ENCODE measurements at places on chromosomes 13 and 19.

- DNase-seq: no peak
Observed at GRCh38 chr19:18899624-18900560, 3.9 kb upstream of the CERS1 start.

GRCh38 chr13:111533900-111534683 lies 213.7 kb downstream of the TEX29 start:
- DNase-seq: no peak

GRCh38 chr13:36175621-36176020 lies 38.7 kb downstream of the SOHLH2 start:
- DNase-seq: no peak

DNA sequence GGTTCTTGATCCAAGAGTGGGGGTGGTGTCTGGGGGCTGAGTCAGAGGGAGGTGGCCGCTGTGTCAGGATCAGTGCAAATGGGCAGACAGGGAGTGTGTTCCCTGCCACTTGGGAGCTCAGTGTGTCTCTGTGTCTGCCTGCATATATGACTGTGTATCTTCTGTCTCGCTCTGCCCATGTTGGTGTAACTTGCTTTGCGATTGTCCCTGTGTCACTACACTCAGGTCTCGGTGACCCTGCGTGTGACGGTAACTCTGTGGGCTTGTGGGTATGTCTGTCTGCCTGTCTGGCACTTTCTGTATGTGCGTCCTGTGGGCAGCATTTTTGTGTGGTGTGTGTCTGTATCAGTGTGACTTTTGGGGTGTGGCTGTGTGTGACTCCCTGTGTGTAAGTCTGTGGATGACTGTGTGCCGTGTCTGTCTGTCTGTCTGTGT lies 8.2 kb upstream of the ERFL start:
- no peak for DNase-seq

DNA sequence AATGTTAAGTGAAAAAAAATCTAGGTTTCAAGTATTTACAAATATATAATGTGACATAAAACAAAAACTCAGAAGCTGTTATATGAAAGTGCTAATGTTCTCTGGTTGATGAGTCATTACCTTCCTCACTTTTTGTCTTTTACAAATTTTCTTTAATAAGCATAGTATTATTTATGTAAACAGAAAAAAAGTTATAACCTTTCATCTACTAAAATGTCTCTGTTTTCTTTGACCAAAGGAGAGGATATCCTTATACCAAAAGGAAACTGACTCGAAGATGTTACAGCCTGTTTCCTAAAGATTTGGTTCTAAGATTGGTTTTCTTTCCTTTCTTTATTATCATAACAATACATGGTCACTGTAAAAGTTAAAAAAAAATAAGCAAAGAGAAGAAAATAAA lies 38.0 kb downstream of the RCBTB2 start:
- DNase-seq: no peak

GRCh38 chr19:36151144-36152018 lies 866 bp downstream of the COX7A1 start:
- DNase-seq: no peak

- DNase-seq: no peak
Observed at GRCh38 chr13:38951525-38952313, 38.9 kb downstream of the STOML3 start.

DNA sequence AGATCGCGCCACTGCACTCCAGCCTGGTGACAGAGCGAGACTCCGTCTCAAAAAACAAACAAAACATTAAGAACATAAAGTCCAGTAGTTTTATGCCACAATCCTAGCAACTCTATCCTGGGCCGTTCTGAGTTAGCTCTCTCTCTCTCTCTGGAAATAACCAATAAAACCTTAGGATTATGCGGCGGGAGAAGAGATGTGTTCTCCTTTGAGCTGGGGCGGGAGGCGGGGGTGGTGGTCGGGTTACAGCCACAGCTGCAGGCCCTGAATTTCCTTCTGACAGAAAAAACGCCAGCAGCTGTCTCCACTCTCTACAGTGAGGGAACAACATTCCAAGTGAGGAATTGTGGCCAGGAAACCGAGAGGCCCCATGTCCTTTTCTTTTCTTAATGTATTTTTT lies 9.1 kb upstream of the PNMA8A start:
- peak; percentile 90 for DNase-seq

- peak; percentile 21 for DNase-seq
Observed at GRCh38 chr13:35843272-35843671, 287.9 kb downstream of the DCLK1 start.

DNA sequence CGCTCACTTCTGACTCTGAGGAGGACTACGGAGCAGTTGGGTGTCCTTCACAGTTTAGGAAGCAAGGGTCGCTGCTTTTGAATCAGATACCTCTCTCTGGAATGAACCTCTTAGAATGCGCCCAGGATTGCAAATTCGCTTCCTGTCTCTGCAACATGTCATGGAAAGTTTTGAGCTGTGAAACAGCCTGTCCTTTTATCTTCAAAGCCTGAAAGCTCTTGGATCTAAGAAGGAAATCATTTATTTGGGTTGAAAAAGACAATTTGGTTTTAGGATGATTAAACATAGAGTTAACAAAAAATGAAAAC lies 134.1 kb downstream of the KATNAL1 start:
- DNase-seq: no peak

GRCh38 chr13:93397619-93398018 lies 171.0 kb downstream of the GPC6 start:
- DNase-seq: no peak

DNA sequence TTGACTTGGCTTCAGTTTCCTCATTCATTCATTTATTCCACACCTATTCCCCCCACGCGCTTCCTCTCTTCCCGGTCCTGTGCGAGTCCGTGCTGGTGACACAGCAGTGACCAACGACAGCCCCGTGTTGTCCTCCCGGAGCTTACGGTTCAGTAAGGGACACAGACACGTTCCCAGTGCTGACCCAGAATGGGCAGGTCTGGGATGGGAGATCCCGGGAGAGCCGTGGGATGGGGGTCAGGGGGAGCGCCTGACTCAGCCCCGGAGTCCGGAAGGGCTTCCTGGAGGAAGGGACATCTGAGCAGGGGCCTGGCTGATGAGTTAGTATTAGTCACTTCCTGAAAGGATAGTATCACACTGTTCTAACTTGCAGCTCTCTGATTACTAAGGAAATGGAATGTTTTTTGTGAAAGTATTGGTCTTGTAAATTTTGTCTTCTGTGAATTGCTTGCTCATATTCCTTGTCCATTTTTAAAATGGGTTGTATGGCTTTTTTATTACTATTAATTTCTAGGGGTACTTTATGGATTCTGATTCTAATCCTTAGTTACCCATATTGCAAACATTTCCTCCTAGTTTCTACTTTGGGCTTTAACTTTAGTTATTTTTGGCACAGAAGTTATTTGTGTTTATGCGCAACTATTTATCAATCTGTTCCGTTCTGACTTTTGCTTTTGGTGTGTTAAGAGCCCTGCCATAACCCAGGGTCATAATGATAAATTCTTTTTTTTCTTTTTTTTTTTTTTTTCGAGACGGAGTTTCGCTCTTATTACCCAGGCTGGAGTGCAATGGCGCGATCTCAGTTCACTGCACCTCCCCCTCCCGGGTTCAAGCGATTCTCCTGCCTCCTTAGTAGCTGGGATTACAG lies 708 bp upstream of the ERCC1 start:
- DNase-seq: peak; percentile 79

GRCh38 chr13:50636007-50636704 lies 207.3 kb downstream of the DLEU7 start:
- DNase-seq: no peak
